ENCODE measurements at places on chromosomes 3 and 15. TPM values are rescaled to one million over a fixed set of nuclear protein-coding genes. Genes with fewer than 3 reads are reported as not detected.

SFMBT1 gene
- 17.8 TPM for total RNA-seq

NAA80 gene
- 23.2 TPM for total RNA-seq

ARGFX gene
- total RNA-seq, result not detected

CCDC174 gene
- 16.2 TPM for total RNA-seq

C3orf49 gene
- total RNA-seq, result not detected

BDH1 gene
- total RNA-seq, result 126 TPM

KNG1 gene
- total RNA-seq, result not detected

PTX3 gene
- total RNA-seq, result 0.27 TPM

FBXO40 gene
- total RNA-seq, result not detected

CPB1 gene
- total RNA-seq, result not detected

TNFAIP8L3 gene
- total RNA-seq, result not detected

HESX1 gene
- total RNA-seq, result 0.54 TPM

CLDN16 gene
- not detected for total RNA-seq

IGSF10 gene
- total RNA-seq, result not detected

MAGI1 gene
- total RNA-seq, result 0.47 TPM

CALML4 gene
- total RNA-seq, result 6.9 TPM

TIMP4 gene
- total RNA-seq, result not detected

CPNE9 gene
- not detected for total RNA-seq

KIF15 gene
- total RNA-seq, result 38.1 TPM

ALS2CL gene
- 1.7 TPM for total RNA-seq

CCK gene
- not detected for total RNA-seq

CHAC1 gene
- 22.6 TPM for total RNA-seq

CMTM7 gene
- total RNA-seq, result 36.1 TPM
